ENCODE measurements at places on chromosomes 4 and X.

- DNase-seq, result no peak
Observed at GRCh38 chr4:46124773-46125413, 1.0 kb upstream of the GABRG1 start.

DNA sequence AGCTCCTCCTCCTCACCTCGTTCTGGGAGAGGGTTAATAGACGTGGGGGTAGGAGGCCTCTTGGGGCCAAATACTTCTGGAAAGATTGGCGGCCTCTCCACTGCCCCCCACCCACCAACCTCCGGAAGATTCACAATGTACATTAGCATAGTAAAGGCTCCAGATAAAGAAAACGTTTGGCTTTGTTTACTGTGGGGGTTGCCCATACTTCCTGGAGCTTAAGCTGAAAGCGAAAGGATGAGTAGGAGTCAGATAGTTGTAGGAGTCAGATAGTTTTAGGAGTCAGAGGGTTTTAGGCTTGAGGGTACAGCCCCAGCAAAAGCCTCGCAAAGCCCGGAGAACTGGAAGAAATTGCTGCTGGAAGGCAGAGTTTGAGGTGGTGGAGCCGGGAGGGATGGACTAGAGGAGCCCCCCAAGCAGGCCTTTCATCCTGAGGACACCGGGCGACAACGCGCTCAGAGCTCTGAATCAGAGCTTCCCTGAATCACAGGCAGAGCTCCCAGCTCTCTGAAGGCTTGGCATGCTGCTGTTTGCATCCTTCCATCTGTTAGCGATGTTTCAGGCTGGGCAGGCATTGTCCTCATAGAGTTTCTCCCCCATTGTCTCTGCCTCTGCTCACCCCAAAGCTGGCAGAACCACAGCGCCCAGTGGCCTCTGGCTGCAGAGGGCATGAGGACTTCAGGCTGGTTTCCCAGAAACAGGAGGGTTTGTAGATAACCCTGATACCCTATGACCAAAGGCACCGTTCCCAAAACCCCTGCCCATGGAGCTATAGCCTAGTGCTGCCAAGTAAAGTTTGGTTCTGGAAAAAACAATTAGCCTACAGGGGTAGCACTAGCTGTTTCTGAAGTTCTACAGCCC lies 280.7 kb downstream of the BCOR start:
- DNase-seq, result peak; percentile 45

- DNase-seq, result no peak
Observed at GRCh38 chr4:113358784-113359183, 309.3 kb downstream of the ANK2 start.

GRCh38 chr4:42690537-42690936 lies 33.6 kb upstream of the ATP8A1 start:
- DNase-seq, result no peak
